ENCODE measurements at places on chromosomes 5 and 9. TPM values are rescaled to one million over a fixed set of nuclear protein-coding genes. Genes with fewer than 3 reads are reported as not detected.
A peak's percentile ranks its signal among the peaks of the same experiment; 100 is the strongest.

The TGFBR1 gene
- 95.5 TPM for total RNA-seq

The FBP2 gene
- total RNA-seq: not detected

The GPR151 gene
- not detected for total RNA-seq

The GRXCR2 gene
- not detected for total RNA-seq

The SLC38A9 gene
- 30.4 TPM for total RNA-seq

DNA sequence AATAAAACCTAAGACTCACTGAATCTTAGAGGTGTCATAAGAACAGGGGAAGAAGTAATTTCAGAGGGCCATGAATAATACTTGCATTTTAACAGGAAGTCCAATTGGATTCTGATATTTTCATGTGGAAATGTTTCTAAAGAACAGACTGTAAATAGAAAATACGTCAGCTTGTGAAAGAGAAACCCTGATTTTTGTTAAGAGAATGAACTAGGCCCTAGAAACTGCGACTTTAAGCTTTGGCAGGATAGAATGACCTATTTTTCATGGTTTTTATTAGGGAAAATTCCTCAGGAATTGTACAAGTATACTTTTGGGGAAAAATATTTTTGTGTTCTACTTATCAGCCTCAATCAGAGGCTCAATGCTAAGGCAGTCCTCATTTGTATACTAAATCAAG is 215.5 kb upstream of the ACTBL2 start:
- no peaks in the 10 kb centered on the region for H3K36me3 ChIP-seq
- H3K27ac ChIP-seq: no peak overlapping the region
- DNase-seq: no peak
- H3K4me1 ChIP-seq: no peaks in the 10 kb centered on the region

DNA sequence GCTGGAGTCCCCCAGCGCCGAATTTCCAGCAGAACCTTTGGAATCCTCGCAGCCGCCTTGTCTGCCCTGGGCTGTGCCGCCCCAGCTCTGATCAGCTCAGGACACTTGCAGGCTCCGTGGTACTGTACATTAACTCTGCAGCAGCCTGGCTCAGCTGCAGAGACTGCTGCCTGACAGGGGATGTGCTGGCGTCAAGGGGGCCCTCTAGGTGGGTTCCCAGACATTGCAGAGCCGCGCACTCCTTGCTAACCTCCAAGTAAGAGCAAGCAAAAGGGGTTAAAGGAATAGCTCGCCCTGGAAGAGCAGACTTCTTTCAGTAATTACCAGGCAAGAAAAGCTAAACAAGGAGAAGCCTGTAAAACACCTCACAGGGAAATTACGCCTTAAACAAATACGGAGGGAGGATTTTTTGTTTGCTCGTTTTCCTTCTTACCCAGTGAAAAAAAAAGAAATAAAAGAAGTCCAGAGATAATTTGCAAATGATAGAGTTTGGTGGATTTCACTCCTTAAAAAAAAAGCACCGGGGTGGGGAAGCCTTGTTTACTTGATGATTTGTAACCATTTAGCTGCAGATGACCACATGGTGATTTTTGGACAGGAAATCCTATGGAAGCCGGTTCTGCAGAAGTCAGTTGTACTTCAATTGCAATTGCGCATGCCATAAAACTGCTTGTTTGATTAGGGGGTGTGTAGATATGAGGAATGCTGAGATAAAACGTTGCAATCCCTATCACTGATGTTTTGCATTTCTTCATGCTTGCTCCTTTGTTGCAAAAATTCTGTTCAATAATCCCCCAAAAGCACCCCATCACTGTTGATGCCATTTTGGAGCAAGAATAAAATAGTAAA is 305.8 kb downstream of the PDE4D start:
- H3K4me1 ChIP-seq: no peaks in the 10 kb centered on the region
- H3K27ac ChIP-seq: no peak overlapping the region
- H3K27me3 ChIP-seq: no peaks in the 10 kb centered on the region
- DNase-seq: no peak
- no peaks in the 10 kb centered on the region for H3K36me3 ChIP-seq
- no peak overlapping the region for H3K4me3 ChIP-seq

GRCh38 chr9:98706651-98707165 is 2.0 kb downstream of the GABBR2 start:
- H3K4me1 ChIP-seq: no peaks in the 10 kb centered on the region
- DNase-seq: no peak
- no peaks in the 10 kb centered on the region for H3K27me3 ChIP-seq
- no peak overlapping the region for H3K4me3 ChIP-seq
- H3K36me3 ChIP-seq: no peaks in the 10 kb centered on the region

DNA sequence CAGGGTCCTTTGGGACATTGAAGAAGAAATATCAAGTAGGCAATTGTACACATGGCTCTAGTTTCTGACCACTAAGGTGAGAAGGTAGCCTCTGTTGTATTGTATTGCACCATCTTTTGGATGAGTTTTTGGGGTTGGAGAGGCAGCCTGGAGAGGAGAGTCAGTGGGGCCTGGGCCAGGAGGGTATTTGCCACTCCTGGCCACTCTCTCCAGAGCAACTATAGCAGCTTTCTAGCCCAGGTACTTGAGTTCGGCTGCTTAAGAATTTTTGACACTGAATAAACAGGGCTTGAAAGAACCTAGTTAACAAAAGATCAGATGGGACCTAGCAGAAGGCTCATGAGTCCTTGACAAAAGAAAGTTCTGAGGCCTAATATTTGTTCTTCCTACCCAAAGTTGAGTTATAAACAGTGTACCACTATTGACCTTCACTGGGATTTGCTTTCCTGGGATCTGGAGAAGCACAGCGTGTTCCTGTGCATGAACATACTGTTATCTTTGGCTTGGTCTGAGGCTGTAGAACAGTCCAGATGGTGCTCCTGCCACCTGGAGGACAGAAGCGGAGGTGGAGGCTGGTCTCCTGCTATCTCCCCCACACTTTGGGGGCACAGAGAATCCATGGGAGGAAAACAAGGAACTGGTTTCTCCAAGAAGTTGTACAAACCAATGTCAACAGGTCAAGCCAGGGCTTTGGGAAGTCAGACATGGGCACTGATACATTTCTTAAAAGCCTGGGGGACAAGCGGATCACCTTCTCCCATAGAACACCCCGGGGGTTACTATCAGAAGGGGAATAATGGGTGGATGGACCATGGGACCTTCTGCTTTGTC is 110.4 kb upstream of the LIFR start:
- DNase-seq: no peak
- no peak overlapping the region for H3K4me3 ChIP-seq
- H3K36me3 ChIP-seq: no peaks in the 10 kb centered on the region
- H3K4me1 ChIP-seq: no peaks in the 10 kb centered on the region
- no peaks in the 10 kb centered on the region for H3K27me3 ChIP-seq
- no peak overlapping the region for H3K27ac ChIP-seq

DNA sequence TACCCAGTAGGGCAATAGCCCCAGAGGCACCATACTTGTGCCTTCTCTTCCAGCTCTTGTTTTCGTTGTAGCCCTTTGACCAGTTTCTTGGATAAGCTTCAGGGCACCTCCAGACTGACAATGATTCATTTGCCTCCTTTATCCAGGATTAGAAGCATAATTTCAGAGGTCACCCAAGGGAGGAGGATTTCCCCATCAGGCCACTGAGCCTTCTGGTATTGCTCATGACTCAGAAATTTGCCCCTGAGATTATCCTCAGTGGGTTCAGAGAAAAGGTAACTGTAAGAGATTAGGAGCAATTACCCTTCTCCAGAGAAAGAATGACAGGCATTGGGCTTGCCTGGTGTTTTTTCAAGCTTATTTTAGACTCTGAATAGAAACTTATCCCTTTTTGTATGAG is 147.9 kb downstream of the MSX2 start:
- H3K36me3 ChIP-seq: no peaks in the 10 kb centered on the region
- H3K27me3 ChIP-seq: no peaks in the 10 kb centered on the region
- H3K4me3 ChIP-seq: no peak overlapping the region
- no peak overlapping the region for H3K27ac ChIP-seq

DNA sequence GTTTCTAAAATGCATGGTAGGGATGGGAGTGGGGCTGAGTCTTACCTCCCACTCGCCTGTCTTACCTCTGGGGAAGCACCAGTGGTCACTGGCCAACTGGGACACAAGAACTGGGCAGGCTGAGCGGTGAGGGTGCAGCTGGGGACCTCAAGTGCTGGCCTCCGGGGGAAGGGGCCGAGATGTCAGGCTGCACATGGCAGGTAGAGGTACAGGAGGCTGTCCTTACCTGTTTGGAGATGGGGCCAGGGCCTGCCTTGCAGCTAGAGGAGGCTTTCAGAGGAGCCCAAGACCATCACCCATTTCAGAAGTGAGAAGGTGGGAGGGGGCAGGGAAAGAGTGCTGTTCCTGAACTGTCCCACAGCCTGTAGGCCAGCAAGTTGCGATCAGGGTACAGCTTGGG is 14.2 kb downstream of the PSAT1 start:
- no peak overlapping the region for H3K27ac ChIP-seq
- H3K4me3 ChIP-seq: no peak overlapping the region
- H3K4me1 ChIP-seq: no peaks in the 10 kb centered on the region
- H3K27me3 ChIP-seq: no peaks in the 10 kb centered on the region
- no peak for DNase-seq

DNA sequence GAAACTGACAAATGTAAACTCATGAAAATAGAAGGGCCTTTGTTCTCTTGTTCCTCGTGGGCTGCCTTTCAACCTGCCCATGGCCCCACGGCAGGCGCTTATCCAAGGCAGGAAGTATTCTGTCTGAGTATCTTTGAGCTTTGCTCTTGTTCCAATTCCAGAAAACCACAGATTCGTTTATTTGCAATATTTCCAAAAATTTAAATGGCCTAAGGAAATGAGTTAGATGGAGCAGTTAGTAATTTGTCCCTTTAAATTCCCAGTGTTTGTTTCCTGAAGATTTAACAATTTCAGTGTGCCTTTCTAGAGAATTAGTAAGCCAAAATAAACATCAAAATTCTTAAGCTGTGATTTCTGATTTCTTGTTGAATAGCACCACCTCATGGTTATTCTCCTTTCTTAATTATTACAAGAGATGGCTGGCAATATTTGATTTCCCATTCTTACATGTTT is 299.4 kb upstream of the RASA1 start:
- no peaks in the 10 kb centered on the region for H3K4me1 ChIP-seq
- H3K4me3 ChIP-seq: no peak overlapping the region
- H3K27ac ChIP-seq: no peak overlapping the region
- H3K36me3 ChIP-seq: no peaks in the 10 kb centered on the region
- peak; percentile 10 for DNase-seq

DNA sequence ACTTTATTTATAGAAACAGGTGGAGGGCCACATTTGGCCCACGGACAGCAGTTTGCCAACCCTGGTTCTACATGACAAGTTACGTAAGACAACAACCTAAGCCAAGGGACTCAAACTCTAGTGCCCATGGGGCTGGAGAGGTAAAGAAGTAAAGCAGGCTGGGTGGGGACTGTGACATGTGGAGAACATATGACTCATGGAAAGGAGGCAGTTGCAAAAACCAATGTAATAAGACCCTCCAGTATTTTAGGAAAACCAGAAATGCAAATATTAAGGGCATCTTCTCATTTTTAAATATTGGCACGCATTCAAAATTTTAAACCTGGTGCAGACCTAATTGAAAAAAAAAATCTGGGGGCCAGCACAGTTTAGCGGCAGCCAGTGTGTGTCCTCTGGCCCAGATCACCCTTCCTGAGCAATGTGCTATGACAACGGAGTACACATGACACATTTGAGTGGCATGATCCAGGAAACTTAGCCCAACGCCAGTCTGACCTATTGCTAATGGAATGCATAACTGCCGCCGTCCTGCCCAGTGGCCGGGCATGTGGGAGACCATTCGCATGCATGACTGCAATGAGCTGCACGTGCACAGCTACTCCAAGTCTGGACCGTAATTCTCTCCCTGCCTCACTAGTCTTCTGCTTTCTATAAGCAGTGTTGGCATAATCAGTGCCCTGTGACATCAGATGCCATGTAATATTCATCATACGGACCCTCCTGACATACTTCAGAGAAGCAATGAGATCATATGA is 97.2 kb downstream of the SH3TC2 start:
- no peak overlapping the region for H3K27ac ChIP-seq
- no peak overlapping the region for H3K4me3 ChIP-seq

DNA sequence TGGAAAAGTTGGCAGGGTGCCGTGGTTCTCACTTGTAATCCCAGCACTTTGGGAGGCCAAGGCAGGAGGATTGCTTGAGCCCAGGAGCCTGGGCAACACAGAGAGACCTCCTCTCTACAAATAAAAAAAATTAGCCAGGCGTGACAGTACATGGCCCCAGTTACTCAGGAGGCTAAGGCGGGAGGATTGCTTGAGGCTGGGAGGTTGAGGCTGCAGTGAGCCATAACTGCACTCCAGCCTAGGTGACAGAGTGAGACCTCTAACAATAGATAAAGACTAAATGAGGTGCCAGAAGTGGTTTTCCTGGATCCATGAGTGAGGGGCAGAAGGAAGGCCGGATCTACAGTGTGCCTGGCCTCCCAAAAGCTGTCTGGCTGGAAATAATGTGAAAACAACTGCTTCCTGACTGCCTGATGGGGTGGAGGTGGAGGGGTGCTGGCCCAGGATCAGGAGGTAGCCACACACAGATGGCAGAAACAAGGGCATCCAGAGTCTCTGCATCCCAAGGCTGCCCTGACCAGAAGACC is 4.1 kb downstream of the SHB start:
- H3K4me1 ChIP-seq: peaks cover 10% of the 10 kb centered on the region
- DNase-seq: no peak
- H3K27ac ChIP-seq: no peak overlapping the region
- H3K27me3 ChIP-seq: no peaks in the 10 kb centered on the region
- no peaks in the 10 kb centered on the region for H3K36me3 ChIP-seq

DNA sequence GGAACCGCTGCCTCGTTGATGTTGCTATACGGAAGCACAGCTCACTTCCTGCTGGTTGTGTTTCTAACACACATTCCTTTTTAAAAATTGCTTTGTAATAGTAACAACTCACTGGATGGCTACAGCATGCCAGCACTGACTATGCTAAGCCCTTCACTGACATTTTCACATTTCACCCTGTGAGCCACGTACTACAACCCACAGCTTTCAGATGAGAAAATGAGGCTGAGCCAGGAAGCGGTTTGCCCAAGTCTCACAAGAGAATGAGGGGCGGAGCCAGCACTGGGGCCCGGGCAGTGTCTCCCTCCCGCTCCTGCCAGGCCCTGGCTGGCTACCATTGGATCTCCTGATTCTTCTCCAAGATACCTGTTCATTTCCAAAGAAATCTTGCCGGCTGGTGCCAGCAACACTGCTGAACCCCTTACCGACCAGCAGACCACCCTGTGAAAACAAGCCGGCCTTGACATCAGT is 38.3 kb downstream of the FAM78A start:
- peaks cover 43% of the 10 kb centered on the region for H3K4me1 ChIP-seq
- H3K27ac ChIP-seq: peak overlapping the region; percentile 69
- DNase-seq: peak; percentile 87
- H3K4me3 ChIP-seq: peak overlapping the region; percentile 18

DNA sequence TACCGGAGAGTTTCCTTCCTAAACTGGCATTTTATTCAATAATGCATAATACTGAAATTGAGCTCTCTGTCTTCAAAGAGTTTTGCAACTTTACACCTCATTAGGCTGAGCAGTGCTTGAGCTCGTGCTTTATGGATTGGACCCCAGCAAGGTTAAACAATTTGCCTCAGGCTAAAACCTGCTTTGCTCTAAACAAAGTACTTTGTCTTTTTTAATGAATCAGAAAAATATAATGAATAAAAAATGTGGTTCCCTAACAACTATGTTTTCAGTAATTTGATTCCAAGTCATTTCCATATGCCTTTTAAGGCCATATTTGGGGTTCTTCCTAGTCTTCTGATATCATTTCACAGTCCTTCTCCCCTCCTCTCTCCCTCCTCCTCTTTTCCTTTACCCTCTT is 20.0 kb downstream of the ZNF366 start:
- no peaks in the 10 kb centered on the region for H3K36me3 ChIP-seq
- no peak for DNase-seq
- H3K27me3 ChIP-seq: no peaks in the 10 kb centered on the region
- H3K27ac ChIP-seq: no peak overlapping the region
- no peaks in the 10 kb centered on the region for H3K4me1 ChIP-seq

Data from naive thymus-derived CD4-positive, alpha-beta T cell (primary cell).